ENCODE measurements at places on chromosomes 2 and 18. TPM values are rescaled to one million over a fixed set of nuclear protein-coding genes. Genes with fewer than 3 reads are reported as not detected.

Gene PRSS56
- 0.38 TPM for total RNA-seq

Gene LYG2
- total RNA-seq: 0.30 TPM

Gene AGFG1
- total RNA-seq: 89.9 TPM

Gene CABYR
- not detected for total RNA-seq

Gene GALNT14
- not detected for total RNA-seq

Gene ACMSD
- not detected for total RNA-seq

Gene KCNJ13
- total RNA-seq: not detected

Gene ASB18
- total RNA-seq: 0.04 TPM

Gene APCDD1
- total RNA-seq: not detected

All from SJCRH30 (cell line).